ENCODE measurements at places on chromosomes 5 and 9.

DNA sequence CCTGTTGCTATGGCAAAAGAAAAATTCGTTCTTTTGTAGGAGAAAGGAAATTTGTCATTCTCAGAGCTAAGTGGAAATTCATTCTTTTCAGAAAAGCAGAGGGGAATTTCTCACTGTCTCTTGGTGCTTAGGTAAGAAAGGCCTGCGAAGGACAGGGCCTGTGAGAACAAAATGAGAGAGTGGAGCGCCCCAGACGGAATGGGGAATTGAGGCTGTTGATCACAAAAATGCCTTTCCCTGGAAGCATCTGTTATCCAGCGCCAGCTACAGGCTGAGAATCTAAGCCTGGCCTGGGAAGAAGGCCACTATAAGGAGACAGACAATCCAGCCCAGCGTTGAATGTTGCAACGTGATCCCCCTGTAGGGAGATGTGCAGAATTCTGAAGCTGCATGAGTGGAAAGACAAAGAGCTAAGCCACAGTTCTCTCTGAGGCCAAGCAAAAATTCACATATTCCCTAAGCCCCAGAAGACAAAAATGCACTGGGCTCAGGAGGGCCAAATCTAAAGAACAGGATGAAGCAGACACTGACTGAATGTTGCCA, 44.8 kb upstream of the CLK4 start:
- DNase-seq = no peak

DNA sequence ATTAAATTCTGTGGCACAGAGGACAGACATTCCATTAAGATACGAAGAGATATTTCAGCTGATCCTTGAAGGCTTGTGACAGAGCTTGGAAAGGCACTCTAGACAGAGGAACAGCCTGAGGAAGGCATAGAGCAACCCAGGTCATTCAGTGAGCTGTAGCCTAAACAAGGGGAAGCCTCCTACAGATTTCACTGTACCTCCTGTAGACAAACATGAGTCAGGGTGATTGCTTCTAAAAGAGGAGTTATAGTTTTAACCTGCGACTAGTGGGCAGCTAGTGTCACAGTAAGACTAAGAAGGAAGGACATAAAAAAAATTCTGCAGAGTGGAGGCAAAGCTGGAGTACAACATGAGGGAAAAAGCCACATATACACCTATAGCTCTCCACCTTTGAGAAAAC, 43.5 kb upstream of the ANKDD1B start:
- DNase-seq = no peak

DNA sequence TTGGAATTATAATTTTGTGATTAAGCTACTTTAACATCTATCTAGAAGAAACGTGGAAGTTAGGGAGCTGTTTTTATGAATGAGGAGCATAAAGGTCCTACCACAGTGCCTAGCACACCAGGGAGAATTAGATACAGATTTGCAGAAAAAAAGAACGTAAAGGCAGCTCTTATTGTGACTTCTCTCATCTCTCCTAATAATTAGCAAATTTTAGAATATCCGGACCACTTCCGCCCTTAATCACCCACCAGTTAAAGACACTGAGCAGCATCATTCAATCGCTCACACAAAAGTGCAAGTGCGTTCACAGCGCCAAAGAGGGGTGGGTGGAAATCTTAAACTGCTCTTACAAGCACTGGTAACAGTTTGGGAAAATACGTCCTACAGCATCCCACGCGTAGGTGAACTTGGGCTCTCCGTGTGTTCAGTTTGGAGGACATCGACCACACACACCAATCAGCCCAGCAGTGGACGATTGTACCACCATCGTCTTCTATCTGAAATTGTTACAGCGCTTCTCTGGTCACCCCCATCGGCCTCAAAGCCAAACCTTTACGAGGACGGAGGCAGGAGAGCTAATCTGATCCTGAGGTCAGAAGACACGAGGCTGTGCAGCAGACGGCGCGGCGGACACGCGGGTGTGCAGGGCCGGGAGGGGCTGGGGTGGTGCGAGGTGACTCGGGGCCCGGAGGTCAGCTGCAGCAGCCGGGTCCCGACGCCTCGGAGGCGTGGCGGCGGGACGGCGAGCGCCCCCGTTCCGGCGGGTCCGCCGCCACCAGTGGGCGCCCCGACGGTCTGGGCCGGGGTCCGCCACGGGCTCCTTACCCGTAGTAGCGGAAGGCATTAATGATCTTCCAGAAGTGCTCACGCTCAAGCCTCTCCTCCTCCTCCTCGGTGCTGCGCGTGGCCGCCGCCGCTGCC, 646 bp downstream of the CARNMT1 start:
- peak; percentile 11 for DNase-seq

DNA sequence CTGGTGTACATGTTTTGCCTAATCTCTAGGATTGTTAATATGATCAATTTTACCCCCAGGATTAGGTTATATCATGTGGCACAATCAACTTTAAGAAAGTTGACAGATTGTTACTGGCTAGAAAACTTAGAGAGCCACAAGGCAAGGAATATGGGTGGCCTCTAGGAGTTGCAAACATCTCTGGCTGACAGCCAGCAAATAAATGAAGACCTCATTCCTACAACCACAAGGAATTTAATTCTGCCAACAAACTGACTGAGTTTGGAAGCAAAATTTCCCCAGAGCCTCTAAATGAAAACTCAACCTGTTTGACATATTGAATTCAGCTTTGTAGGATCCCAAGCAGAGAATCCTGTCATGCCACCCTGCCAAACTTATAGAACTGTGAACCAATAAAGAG, 196.4 kb upstream of the PTGER4 start:
- no peak for DNase-seq

DNA sequence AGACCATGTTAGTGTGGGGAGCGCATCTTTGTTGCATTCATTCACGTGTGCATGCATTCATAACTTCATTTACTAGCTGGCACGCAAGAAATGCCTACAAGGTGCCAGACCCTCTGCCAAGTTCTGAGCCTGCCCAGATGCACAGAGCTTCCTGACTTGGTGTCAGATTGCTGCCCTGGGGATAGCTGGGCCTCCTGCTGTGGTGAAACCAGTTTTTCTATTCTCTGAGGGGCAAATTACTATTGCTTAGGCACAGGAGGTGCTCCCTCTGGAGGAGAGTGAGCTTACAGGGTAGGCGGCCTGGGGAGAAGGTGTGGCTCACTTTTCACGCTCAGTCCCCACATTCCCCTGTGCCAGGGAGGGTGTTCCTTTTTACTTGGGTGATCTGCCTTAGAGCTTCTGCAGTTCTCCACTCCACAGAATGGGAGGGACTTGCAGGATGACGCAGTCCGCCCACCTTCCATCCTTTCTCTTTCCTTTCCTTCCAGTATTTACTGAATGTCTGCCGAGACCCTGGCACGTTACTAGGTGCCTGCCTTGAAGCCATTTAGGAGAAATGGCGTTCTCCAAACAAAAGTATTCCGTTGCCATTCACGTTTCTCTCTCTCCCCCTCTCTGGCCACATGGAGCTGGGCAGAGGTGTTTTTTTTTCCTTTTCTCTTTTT, 27.9 kb upstream of the CTNNA1 start:
- no peak for DNase-seq

- DNase-seq = no peak
Observed at GRCh38 chr5:81247441-81247972, 14.4 kb downstream of the CKMT2 start.

GRCh38 chr5:101080462-101081240, 177.6 kb upstream of the ST8SIA4 start:
- DNase-seq = no peak

DNA sequence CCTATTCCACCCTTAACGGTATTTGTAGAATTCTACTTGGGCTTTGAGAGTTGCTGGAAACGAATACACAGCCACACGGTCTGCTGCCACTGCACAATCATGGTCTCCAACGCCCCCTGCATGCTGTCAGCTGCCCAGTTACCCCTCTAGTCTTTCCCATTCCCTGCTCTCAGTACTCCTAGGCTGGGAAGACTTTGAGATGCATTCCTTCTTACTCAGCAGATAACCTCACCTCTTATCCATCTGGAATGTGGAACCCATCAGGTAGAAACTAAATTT, 92.8 kb downstream of the ANKH start:
- DNase-seq = no peak

- DNase-seq = no peak
Observed at GRCh38 chr9:88781628-88782391, 209.5 kb upstream of the S1PR3 start.

- peak; percentile 54 for DNase-seq
Observed at GRCh38 chr9:33225319-33226147, 14.4 kb upstream of the SPINK4 start.

- DNase-seq = no peak
Observed at GRCh38 chr5:78993165-78993564, 8.1 kb upstream of the ARSB start.

DNA sequence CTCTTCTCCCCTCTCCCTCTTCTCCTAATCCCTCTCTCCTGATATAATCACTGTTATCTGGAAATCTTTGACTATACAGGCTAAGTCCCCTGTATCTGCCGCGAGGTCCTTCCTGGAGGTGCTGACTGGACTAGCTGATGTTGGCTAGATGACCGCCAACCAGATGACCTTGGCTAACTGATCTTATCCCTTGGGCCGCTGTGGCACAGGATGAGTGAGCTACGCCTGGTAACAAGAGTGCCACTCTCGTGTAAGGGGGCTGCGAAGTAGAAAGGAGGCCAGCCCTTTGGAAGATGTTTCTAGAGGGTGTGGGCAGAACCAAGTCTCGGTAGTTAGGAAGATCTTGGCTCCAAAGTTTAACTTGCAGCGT, 345 bp upstream of the PRRC1 start:
- DNase-seq = no peak

- DNase-seq = no peak
Observed at GRCh38 chr5:160635046-160635445, 213.4 kb downstream of the PTTG1 start.

DNA sequence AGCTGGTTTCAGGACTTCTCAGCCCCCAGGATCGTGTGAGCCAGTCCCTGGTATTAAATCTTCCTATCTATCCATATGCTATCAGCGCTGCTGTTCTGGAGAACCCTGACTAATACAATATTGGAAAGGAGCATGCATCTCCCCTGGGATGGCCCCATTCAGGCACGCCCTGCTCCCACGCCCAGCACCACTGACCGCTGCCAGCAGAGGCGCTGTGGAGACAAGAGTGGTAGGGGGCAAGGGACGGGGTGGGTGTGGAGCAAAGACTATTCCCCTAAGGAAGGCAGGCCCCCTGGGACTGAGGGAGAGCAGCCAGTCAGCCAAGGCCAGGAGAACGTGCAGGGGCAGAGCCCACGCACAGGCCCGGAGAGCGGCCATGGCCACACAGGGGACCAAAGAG, 116.0 kb downstream of the VAV2 start:
- no peak for DNase-seq

DNA sequence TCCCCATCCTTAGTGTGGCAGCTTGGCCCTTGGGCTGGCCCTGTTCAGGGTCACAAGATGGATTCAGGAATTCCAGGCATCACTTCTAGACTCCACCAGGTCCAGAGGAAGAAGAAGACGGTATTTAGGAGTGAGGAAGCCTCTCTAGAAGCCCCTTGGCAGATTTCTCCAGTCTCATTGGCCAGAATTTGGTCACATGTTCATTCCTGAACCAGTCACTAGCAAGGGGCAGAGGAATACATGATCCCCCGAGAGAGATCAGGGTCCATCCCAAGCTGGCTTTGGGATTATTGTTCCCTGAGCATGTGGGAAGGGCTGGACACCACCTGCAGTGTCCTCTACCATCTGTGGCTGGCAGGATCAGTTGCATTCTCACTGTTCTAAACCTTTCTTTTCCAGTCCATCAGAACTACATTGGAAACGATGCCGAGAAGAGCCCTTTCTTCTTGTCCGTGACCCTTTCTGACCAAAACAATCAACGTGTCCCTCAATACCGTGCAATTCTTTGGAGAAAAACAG, 48.5 kb downstream of the GARNL3 start:
- no peak for DNase-seq

GRCh38 chr5:56574778-56575177, 240.6 kb upstream of the MAP3K1 start:
- no peak for DNase-seq

DNA sequence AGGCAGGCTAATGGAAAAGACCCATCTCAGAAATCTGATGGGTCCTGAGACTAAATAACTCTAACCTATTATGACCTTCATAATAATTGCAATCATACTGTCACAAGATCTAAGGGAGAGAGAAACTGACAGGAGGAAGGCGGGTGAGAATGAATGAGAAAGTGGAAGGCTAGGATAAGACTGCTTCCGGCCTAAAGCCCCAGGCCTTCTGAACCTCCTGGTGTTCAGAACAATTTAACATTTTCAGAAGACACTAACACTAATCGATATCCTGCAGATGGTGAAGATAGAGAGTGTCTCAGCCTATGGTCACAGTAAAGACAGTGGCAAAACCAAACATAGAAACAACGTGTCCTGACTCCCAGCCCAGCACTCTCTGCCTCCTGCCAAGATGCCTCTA, 1.2 kb downstream of the RPS14 start:
- no peak for DNase-seq

GRCh38 chr9:89747596-89747995, 142.8 kb downstream of the GADD45G start:
- no peak for DNase-seq

GRCh38 chr5:3320317-3320875, 275.2 kb upstream of the IRX1 start:
- no peak for DNase-seq

DNA sequence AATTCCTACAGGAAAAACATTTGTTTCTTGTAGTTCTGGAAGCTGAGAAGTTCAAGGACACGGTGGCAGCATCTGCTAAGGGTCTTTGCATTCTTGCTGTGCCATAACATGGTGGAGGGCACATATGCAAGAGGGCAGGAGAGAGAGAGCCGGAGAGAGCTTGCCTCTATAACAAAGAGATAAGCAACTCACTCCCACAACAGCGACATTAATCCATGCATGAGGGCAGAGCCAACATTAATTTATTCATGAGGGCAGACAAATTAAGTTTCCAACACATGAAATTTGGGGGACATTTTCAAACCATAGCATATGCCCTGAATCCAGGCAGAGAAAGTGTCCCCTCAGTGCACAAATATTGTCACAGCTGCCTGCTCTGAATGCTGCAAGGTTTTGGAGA, 4.4 kb upstream of the GTF3C5 start:
- DNase-seq = no peak

DNA sequence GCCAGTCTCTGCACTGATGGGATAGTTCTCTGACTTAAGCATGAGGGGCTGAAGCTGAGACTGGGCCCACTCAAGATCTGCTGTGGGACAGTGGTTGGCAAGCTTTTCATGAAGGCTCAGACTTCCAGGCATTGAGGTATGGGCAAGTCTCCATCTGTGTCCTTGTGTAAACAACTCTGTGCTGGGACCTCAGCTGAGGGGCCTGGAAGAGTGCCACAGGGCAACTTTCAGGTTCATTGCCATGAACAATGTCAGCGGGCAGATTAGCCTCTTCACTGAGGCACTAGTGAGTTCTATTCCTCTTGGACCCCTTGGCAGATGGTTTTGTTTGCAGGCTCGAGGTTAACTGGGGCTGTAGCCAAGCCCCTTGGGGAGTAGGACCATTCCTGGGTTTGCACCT, 127.1 kb downstream of the MRPS30 start:
- DNase-seq = no peak
